ENCODE measurements at places on chromosomes 13 and 19.

GRCh38 chr13:24182703-24183081, 22.2 kb downstream of the SPATA13 start:
- no peak for DNase-seq

DNA sequence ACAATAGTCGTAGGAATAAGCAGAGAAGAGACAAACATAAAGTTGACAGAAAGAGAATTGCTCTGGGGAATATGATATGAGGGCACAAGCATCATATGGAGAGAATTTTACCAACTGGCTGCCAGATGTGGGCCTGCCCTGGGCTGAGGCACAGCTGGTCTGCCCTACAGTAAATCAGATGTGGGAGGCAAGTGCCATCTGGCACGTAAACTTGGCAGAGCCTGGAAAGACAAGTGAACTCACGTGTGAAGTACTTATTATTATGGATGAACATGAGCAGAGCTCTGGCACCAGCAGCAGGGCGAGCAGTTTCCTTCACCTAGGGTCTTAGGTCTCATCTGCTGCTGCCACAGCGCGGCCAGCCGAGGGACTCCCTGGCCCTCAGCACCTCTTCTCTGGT, 20.6 kb downstream of the PCDH8 start:
- DNase-seq, result no peak

GRCh38 chr19:35398570-35398969, 27.7 kb downstream of the GPR42 start:
- no peak for DNase-seq

DNA sequence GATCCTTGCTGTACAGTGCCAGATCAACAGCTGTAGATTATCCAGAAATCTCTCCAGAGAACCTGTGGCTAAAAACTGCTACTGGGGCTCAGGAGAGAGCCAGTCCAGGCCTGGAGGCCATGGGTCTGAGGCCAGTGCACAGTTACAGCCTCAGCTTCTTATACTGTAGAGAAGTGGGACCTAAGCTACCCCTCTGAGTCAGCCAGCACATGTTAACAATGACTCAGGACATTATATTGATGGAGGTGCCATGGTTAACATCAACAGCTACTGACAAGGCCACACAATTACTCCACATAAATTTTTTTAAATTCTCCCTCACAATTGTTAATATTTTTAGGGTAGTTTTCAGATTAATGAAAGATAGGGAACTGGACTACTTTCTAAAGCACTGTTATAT, 138.5 kb downstream of the RBM26 start:
- DNase-seq, result no peak

- peak; percentile 33 for DNase-seq
These were observed 508 bp downstream of the SLC15A1 start for GRCh38 chr13:98751861-98752466.

DNA sequence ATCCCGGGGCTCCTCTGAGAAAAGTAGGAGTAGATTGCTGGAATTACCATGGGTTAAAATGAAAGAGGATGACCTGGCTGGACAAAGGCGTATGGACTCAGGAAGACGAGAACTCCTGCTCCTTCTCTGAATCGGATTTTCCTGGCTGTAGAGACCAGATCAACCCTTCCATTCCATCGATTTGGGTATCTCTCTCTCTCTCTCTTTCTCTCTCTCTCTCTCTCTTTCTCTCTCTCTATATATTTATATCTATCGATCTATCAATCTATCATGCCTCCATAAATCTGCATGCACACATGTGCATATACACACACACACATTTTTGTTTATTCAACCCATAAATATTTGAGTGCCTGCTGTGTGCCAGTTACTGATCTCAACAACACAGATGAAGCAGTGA, 234.9 kb downstream of the LMO7 start:
- DNase-seq, result no peak

- DNase-seq, result peak; percentile 75
These were observed 20.3 kb downstream of the SPATA13 start for GRCh38 chr13:24180750-24181377.

DNA sequence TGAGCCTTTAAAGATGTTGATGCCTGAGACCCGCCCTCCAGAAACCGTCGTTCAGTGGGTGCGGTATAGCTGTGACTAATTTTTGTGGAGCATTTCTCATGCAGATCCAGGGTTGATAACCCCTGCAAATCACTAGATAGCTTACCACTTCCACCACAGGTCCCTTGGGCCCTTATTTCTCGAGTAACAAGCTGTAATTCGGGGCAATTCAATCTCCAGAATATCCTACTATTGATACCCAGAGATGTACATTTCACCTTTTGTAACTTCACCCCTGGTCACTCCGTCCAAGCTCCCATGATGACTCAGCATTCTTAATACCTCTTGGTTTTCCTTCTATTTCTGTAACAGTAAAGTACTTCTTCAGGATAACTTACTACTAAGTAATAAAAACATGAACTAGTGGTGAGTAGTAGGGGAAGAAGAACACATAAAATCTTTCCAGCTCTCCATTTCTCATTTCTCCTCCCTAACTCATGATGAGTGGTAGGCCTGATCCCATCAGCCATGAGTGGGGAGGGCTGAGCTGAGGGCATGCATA, 71.9 kb upstream of the UBL3 start:
- DNase-seq, result peak; percentile 66

GRCh38 chr13:44022196-44022595, 142.5 kb downstream of the LACC1 start:
- DNase-seq, result peak; percentile 67

- DNase-seq, result no peak
These were observed 890.1 kb upstream of the PCDH20 start for GRCh38 chr13:62305756-62306155.

GRCh38 chr13:26599403-26599802, 41.9 kb downstream of the WASF3 start:
- no peak for DNase-seq

- no peak for DNase-seq
These were observed 4.2 kb downstream of the NCLN start for GRCh38 chr19:3189702-3190469.

DNA sequence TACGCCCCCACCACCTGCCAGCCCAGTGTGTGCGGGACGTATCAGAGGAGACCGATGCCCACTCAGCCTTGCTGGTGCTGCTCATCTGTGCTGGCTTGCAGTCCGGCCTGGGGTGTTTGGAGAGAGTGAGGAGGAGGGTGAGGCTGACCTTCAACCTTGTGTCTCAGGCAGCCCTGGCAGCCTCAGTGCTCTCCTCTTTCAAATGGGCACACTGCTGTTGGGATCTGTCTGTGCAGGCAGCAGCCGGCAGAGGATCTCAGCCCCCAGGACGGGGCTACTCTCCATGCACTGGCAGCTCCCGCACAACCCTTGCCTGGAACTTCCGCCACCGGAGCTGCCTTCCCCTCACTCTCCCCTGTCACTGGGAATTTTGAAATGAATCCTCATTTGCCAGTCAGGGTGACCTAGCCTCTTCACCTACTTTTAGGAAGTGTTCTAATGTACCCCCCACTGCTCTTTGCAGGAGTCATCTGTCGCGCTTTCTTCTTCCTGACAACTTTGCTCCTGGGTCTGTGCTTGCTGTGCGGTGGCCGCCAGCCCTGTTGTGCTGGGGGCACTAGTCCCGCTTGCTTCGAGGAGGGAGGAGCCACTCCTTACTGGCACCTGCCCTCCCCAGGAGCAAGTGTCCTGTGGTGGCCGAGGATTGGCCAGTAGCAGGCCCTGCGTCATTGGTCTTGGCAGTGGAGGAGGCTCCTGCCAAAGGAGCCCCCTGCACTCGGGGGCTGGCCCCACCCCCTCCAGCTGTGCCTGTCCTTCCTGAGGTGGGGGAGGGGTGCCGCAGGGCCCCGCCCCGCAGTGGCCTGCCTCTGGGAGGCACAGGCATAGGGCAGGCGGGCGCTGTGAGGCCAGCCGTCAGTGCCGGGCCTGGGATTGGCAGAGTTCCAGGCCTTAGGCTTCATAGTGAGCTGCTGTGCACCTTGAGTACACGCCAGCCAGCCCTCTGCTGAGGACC, 53.4 kb downstream of the TSSK6 start:
- peak; percentile 44 for DNase-seq

DNA sequence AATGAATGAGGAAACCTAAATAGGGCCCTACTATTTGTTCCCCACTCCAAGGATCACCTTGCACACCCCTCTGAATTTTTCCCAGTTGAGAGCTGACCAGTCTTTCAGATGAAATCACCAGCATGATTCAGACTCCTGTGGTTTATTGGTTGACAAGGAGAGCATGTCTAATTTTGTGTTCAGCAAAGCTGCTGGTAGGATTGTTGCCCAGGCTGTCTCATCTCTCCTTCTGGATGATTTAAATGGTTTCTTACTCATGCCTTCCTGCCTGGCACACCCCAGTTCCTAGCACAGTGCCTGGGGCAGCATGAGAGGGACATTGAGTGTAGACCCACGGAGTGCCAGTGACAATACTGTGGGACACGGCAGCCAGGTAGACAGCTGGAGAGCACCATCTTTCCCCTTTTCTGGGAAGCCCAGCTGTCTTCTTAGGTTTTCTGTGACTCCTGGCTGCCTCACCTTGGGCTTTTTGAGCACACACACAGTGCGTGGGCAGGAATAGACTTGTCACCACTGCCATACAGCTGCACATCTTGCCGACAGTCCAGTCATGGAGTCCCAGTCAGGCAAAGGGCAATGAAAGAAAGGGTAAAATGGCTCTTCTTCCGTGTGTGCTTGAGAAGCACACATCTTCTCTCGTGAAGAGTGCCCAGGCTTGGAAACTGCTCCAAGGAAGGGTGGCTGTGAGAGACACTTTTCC, 12.3 kb downstream of the FGF9 start:
- peak; percentile 54 for DNase-seq

DNA sequence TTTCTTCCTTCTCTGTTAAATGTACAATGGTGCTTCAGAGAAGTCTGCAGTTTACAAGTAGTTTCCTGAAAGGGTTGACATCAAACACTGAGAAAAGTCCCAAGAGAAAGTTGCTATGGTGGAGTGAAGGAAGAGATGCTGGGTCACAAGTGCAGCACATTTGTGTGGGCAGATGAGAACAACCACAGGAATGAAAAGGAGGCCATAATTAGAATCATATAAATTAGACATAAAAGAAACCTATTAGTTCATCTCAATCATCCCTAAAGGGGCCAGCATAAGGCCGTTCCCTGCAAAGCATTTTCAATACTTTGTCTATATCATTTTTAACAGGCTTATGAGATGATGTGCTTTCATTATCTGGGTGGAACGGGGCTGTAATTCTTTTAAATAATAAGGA, 359.2 kb downstream of the IRS2 start:
- DNase-seq, result peak; percentile 67

- no peak for DNase-seq
These were observed 23.0 kb downstream of the FAM216B start for GRCh38 chr13:42804244-42804874.

- peak; percentile 41 for DNase-seq
These were observed 9.6 kb upstream of the TIMM44 start for GRCh38 chr19:7953060-7953459.

- DNase-seq, result no peak
These were observed 42.8 kb downstream of the RNF6 start for GRCh38 chr13:26179344-26179743.

GRCh38 chr19:28644169-28644775, 568.7 kb downstream of the UQCRFS1 start:
- DNase-seq, result no peak

- no peak for DNase-seq
These were observed 29.9 kb downstream of the ZDHHC20 start for GRCh38 chr13:21429211-21429610.

DNA sequence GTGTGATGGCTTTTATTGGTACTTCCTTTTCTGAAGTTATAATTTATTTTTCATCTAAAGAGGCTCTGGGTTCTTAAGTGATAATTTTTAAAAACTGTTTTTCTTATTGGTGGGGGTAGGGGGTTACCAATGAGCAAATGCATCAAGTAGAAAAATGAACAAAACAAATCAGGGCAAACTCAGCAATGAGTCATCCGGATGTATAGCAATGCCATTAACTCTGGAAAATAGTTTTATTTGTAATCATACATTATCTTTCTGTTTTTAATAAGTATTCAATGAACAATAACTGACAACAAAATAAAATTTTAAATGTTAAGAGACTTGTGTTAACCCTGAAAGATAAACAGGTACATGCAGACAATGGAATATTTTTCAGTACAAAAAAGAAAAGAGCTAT, 67.6 kb downstream of the UFM1 start:
- no peak for DNase-seq

GRCh38 chr19:7748756-7749155, 1.4 kb upstream of the CD209 start:
- no peak for DNase-seq

DNA sequence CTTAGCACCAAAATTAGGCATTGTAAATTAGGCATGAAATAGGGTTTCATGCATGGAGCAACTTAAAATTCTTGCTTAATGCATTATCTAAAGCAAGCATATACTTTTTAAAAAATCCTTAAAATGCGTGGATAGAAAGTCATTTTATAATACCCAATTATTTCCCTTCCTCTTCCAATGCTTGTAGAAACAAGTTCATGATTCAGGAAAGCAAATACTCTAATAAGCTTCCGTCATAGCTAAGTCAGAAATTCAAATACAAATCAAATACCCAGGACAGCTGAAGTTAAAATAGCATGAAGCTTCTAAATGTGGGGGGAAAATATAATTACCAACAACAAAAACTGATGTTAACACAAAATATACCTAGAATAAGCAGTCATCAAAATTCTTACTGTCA, 89.1 kb downstream of the COL4A1 start:
- DNase-seq, result no peak

- no peak for DNase-seq
These were observed 12.3 kb downstream of the POMP start for GRCh38 chr13:28671126-28671792.

GRCh38 chr13:43543331-43543730, 243.4 kb downstream of the ENOX1 start:
- DNase-seq, result peak; percentile 15

- DNase-seq, result no peak
These were observed 264.5 kb downstream of the TDRD3 start for GRCh38 chr13:60661521-60661920.

GRCh38 chr19:34310494-34310981, 54.5 kb upstream of the GPI start:
- DNase-seq, result no peak

DNA sequence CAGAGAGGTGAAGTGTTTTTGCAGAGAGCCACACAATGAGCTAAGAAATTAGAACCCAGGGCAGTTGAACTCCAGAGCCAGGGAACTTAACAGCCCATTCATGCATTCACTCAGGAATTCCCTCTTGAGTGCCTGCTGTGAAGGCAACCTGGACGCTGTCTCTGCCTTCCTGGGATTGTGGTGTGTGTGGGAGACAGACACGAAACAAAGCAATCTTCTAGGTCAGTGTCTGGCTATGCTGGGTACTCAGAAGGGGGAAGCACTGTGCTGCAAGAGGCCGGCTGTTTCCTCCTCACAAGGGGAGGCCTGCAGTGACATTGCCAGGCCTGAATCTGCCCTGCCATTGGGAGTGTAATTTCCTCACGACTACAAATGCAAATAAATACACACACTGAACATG, 9.7 kb downstream of the BCKDHA start:
- peak; percentile 44 for DNase-seq

DNA sequence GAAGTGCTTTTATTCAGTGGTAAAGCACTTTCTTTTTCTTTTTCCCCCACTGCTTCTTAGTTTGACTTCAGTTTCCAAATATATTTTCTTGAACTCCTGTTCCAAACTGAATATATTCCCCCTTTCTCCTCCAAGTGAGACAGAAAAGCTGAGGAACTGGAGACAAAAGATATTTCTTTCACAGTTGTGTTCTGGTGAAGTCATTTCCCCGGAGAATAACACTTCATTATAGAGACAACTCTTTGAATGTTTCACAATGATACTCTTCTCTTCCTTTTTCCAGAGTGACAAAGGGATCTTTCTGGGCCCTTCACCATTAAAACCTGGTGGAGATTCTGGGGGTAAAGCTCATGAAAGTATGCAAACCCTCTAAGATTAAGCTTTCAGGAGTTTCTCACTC, 860.8 kb upstream of the SLITRK5 start:
- no peak for DNase-seq

Data from fibroblast of lung (primary cell).